ENCODE measurements at places on chromosomes 5 and 9. TPM values are rescaled to one million over a fixed set of nuclear protein-coding genes. Genes with fewer than 3 reads are reported as not detected.

DNA sequence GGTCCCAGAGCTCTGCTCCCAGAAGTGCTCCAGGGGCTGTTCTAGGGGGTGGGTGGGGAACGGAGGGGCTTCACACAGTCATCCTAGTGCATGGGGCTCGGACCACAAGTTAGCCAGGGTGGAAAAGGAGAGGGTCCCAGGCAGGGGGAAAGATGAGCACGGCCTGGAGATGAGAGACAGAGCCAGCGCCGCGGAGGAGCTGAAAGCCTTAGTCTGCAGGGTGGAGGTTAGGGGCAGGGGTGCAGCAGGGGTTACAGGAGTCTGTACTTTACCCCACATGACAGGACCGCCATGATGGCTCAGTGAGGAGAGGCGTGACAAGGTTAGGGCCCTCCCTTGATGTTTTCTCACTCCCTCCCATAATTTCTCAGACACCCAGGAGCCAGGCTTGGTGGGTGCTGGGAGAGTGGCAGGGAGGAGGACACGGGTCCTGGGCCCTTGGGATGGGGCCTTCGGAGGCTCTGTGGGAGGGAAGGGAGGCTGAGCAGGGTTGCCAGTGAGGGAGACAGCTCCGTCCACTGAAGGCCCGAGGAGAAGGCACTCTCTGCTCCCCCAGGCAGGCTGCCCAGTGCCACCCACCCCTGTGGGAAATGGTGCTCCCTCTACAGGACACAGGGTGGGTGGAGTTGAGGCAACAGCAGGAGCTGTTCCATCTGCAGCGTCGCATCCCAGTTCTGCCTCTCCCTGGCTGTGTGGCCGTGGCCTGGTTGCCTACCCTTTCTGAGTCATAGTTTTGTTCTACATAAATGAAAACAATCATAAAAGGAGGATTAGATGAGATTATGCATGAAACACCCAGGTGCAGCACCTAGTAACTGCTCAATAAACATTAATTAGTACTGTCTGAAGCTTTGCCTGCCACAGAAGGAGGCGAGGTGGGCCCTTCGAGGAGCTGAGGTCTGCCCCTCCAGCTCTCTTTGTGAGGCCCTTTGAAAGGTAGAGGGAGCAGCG is 66.2 kb downstream of the NDST1 start:
- no peak for DNase-seq

DNA sequence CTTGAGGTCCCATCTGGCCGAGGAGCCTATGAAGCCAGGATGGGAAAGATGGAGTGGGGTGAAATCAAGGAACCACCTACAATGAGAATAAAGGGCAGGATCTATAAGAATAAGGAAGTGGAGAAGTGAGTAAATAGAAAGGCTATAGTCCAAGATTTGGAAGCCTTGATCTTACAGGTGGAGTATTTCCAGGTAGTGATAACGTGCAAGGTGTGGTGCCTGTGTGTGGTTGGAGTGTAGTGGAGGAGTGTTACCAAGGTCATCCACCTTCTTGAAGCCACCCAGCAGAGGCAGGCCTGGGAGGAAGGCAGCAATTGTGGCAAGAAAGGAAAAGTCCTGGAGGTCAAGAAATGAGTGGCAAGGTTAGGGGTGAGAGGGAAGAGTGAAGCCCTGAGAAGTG is 72.9 kb downstream of the IQGAP2 start:
- DNase-seq, result no peak

DNA sequence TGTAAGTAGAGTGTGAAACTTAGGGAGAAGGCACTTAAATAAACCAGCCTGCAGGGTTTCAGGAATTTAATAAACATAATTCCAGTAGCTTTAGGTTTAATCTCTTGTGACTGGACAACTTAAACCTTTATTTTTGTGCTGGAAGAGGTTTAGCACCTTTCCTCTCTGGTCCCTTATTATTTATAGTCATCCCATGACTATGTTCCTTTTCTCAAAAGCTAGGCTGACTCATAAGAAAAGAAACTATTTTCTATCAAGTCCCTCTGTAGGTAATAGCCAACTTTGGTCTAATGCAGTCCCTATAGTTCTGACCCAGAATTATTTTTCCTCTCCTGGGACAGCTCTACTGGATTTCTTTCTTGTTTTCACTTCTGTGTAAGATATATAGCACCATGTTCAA is 588.9 kb downstream of the NR2F1-AS1 start:
- no peak for DNase-seq

- no peak for DNase-seq
These were observed 569 bp downstream of the YIPF5 start for GRCh38 chr5:144169904-144170275.

GRCh38 chr9:133088146-133088750 is 26.5 kb downstream of the CEL start:
- no peak for DNase-seq

- no peak for DNase-seq
These were observed 103.1 kb upstream of the ISL1 start for GRCh38 chr5:51279983-51280706.

DNA sequence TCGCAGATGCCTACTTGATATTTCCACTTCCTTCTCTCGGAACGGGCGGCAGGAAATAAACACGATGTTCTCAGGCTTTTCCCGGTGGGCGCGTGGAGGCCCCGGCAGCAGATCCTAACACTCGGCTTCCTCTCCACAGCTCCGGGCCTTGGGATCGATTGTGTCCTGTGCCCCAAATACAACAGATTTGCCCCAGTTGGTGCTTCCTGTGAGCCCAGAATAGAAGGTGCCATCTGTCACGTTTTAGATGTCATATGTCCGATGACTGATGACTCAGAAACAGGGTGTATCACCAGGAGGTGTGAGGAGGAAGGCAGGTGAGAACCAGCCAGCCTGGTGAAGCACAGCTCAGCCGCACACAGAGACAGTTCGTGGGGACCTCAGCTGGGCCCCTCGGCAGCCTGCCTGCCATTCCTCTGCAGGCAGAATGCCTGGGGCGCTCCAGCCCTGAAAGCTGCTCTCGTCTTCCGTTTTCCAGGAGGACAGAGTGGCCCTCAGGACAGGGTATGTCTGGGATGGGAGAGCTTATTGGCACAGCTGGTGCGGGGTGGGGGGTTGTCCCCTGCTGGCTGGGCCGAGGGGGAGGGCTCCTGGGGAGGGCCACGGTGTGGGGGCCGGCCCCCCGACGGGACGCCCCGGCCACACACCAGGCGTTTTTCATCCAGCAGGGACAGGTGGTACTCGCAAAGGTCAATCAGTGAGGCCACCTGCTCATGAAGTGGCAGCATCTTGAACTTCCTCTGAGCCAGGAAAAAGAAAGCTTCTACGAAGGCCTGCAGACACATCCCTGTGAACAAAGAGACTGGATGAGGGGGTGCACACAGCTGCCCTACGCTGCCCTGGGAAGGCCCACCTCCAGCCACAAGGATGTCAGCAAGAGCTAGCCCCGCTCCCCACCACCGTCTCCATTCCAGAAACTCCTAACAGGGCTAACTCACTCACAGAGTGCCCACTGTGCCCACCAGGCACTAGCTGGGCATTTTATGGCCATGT is 171.0 kb downstream of the DAB2IP start:
- DNase-seq, result peak; percentile 92

DNA sequence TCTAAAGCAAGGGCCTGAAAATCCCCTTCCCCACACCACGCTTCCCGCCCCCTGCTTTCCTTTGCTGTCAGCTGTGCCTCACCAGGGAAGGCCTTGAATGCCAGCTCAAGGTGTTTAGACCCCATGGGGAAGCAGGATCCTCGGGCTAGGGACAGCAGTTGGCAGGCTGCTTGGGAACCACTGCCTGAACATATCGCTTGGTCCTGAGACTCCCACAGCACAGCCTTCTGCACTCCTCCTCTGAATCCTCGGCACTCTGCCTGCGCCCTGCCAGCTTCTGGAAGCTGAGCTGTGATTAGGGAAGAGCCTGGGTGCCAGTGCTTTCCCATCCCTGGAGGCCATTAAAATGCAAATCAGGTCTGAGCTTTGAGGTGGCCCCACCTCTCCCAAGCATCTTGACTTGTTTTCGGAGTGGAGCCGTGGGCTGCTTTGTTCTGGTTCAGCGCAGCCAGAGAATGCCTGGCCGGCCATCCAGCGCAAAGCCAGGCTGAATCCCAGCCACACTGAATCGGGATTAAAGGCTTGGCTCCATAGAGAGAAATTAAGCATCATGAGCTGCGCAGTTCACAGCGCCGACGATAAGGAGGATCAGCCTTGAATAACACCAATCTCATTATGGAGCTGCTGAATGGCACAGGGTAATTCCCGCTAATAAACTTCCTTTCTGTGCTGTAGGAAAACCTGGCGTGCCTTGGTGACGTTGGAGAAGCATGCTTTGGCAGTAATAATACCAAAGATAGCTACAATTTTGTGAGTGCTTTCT is 40.0 kb downstream of the AMBP start:
- DNase-seq, result peak; percentile 77

- DNase-seq, result no peak
These were observed 60.7 kb downstream of the MED27 start for GRCh38 chr9:132018957-132019405.

GRCh38 chr9:90890146-90890810 is 88.7 kb downstream of the SYK start:
- peak; percentile 37 for DNase-seq

DNA sequence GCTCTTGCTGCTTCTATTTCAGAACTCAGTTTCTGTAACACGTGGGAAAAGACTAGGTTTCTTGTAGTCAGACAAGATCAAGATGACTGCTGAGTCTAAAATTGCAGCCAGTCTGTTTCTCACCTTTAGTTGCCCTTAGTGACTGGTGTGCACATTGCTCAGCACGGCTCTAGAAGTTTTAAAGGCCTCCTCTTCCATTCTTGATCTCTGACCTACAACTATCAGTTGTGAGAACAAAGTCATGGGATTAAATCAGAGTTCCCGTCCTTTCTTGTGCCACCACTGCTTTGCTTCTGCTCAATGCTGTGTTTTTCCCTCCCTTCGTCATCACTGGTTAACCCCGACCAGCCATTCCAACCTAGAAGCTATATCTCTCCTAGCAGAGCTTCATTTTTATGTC is 52.8 kb downstream of the GDA start:
- DNase-seq, result no peak

DNA sequence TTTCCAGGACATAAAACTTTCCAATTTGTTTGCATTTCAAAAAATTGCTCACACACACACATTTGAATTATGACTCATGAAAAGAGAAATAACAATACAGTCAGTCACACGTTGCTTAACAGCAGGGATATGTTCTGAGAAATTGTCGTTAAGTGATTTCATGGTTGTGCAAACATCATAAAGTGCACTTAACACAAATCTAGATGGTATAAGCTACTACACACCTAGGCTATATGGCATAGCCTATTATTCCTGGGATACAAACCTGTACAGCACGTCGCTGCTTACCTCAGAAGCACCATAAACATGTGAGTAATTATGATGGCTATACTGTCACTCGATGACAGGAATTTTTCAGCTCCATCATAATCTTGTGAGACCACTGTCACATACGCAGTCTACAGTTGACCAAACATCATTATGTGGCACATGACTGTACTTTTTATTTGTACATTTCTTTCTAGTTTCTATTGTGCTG is 378.2 kb downstream of the ACTL7B start:
- no peak for DNase-seq

DNA sequence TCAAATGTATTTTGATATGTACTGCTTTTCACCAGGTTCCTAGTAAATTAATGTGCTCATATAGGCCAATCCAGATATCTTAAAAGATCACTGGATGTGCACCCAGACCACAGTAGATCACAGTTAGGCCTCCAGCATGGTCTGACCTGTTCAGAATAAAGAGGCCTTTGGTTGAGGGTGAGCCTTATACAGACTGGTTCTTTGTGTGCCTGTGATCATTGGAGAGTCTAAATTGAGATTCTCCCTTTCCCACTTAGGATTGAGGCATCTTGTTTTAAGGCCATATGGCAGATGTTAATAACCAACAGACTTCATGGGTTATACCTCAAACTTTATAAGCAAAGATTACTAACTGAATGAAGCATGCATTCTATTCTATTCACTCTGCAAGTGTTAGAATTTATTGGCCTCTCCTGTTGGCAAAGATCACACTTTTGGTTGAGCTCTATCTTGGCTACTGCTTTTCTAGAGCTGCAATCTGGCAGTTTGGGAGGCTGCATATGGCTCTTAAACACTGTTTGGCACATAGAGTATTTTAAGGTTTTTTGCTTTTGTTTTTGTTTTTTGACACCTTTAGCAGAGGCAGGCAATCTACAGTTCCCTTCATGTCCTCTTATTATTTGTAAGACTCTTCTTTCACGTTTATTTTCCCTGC is 8.5 kb downstream of the CHSY3 start:
- no peak for DNase-seq

DNA sequence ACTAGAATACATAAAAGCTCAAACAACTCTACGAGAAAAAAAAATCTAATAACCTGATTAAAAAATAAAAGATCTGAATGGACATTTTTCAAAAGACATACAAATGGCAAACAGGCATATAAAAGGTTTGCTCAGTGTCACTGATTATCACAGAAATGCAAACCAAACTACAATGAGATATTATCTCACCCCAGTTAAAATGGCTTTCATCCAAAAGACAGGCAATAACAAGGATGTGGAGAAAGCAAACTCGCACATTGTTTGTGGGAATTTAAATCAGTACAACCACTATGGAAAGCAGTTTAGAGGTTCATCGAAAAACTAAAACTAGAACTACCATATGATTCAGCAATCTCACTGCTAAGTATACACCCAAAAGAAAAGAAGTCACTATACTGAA is 20.8 kb downstream of the UGT3A2 start:
- DNase-seq, result no peak

GRCh38 chr9:120510816-120511215 is 69.2 kb downstream of the CDK5RAP2 start:
- DNase-seq, result no peak

The GLRX gene
- total RNA-seq, result 63.3 TPM

The FCN2 gene
- total RNA-seq, result not detected

The SLC1A3 gene
- 18.9 TPM for total RNA-seq

The CDKN2B gene
- total RNA-seq, result 67.0 TPM

The BNC2 gene
- total RNA-seq, result 33.9 TPM

The SPINK4 gene
- not detected for total RNA-seq

The EPB41L4B gene
- total RNA-seq, result 4.7 TPM

The UNC13B gene
- 20.4 TPM for total RNA-seq

The ST8SIA4 gene
- 4.2 TPM for total RNA-seq

The PCDHGA4 gene
- 3.9 TPM for total RNA-seq

The DBH gene
- 12.0 TPM for total RNA-seq

The CARTPT gene
- not detected for total RNA-seq

The CER1 gene
- not detected for total RNA-seq
